NCI-H1105 treated with DMSO at 0.1 percent for 48 hours (cell line): ENCODE measurements at places on chromosomes 12 and 14.

DNA sequence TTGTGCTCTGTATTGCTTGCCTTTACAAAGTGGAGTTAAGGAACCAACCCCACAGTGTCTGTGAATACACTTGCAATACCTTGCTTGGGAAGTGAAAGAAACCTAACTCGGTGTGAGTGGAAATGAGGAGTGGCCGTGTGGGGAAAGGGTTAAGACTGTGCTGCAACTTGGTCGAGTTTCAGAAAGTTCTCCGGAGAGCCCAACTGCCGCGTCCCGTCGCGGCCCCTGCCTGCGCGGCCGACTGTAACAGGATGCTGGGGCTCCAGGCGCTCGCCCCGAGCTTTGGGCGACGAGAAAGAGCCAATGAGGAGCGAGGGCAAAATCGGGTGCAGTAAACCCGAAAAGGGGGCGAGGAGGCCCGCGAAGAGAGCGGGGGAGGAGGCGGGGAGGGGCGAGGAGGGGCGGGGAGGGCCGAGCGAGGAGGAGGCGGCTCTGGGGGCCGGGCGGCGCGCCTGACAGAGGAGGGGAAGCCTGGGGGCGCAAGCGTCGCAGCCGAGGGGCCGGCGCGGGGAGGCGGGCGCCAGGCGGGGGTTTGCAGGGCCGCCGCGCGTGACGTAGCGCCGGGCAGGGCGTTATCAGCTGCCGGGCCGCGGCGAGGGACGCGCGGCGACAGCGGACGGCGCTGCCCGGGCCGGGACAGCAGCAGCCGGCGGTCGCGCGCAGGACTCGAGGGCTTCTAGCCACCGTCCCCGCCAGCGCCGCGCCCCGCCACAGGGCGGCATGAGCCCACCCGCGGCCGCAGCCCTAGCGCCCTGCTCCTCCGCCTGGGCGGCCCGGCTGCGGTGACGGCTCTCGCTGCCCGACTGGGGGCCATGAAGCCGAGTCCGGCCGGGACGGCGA, at the start of gene DACT1:
Gene DACT1 (plus strand): TSS at position 572 of the 840 bp plus-strand sequence. CDS start 241 bp downstream, at position 813.
- DNase-seq = peak; percentile 25

DNA sequence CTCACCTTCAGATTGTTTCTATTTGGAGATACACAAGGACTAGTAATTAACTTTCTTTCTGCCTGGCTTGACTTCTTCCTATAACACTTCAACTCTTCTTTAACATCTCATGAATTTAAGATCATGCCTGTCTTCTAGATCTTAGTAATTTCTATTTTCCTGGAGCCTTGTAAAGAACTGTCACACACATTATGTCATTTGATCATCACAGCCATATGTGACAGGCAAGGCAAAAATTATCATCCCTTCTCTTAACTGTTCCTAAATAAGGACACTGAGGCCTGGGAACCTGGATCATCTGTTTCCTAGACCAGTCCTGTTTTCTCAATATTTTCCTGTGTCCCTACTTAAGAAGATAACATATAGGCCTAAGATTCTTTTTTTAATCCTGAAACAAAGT, 27.2 kb downstream of the NRDE2 start:
- no peak for DNase-seq

GRCh38 chr14:21215879-21216251, 53.4 kb downstream of the HNRNPC start:
- no peak for DNase-seq

GRCh38 chr12:105226219-105226618, 9.8 kb downstream of the APPL2 start:
- no peak for DNase-seq

GRCh38 chr14:100096656-100097055, 31.4 kb downstream of the EVL start:
- no peak for DNase-seq

DNA sequence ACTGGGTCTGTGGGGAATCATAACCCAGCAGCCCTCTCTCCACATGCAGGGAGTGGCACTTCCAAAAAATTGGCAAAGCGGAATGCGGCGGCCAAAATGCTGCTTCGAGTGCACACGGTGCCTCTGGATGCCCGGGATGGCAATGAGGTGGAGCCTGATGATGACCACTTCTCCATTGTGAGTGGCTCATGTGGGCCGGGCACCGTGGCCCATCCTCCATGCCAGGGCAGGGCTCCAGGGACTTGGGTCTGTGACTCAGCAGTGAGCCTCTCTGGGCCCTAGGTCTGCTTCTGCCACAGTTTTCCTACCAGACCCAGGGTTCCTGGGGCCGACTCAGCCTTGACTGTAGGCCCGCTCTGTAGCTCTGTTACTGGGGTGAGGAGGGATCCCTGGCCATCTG, 2.2 kb downstream of the NPFF start:
- DNase-seq = no peak

GRCh38 chr12:103105971-103106597, 148.6 kb downstream of the ASCL1 start:
- DNase-seq = no peak

- DNase-seq = no peak
Observed at GRCh38 chr14:95335071-95335470, 15.4 kb upstream of the CLMN start.

DNA sequence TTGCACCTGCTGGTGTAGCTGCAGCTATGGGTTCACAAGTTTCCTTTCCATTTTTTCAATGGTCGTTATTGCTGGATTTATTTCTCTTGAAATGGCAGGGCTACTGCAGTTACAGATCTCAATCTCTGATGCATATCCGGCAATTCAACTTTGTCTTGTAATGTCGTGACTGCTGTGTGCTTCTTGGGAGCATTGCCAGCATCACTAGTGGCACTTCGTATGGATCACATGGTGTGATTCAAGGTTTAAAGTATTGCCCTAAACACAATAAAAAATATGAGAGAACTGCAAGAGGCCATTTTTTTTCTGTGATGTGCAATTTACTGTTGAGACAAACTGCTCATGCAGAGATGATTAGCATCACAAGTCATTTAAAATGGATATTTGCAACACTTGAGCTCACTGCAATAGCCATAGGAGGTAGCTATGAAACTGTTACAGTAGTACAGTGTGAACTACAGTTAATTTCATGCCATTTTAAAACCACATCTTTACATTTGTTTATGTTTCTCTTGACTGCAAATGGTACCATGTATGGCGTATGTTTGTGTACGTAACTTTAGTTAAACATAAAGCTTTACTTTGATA, 217.4 kb upstream of the PDE3A start:
- peak; percentile 52 for DNase-seq

GRCh38 chr12:94078138-94078723, 70.1 kb upstream of the PLXNC1 start:
- DNase-seq = no peak

DNA sequence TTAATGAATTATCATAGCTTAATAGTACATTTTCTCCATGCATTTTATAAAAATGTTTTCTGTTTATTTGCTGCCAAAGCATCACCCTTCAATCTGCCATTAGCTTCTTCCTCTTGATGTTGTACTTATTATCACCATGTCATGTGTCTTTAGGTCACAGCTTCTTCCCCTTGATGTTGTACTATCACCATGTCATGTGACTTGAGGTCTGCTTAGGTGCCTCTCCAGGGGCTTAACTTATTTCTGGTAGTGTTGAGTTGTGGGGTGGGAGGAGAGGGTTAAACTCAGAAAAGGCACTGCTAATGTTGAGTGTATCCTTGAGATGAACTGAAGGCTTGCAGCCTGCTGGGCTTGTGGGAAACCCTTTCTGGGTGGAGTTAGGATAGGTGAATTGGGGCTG, 87.8 kb downstream of the DAAM1 start:
- no peak for DNase-seq

- DNase-seq = no peak
Observed at GRCh38 chr14:30317729-30318128, 241.2 kb upstream of the G2E3 start.

GRCh38 chr12:57626111-57626920, 6.7 kb downstream of the B4GALNT1 start:
- no peak for DNase-seq

DNA sequence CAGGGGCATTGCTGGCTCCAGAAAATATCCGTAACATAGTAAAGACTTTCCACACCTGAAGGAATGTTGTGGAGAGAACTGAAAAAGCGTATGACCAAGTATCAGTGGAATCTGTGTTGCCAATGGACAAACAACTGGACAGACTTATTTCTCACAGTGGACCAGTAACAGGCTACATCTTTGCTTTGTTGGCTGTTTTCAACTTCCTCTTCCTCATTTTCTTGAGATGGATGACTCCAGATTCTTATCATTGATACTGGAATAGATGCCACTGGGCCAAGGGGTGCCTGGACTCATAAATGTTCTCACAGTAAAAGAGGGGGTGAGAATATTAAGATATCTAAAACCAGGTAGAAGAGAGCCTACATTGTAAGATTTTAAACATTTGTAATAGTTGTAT, 6.4 kb downstream of the GAS2L3 start:
- no peak for DNase-seq

DNA sequence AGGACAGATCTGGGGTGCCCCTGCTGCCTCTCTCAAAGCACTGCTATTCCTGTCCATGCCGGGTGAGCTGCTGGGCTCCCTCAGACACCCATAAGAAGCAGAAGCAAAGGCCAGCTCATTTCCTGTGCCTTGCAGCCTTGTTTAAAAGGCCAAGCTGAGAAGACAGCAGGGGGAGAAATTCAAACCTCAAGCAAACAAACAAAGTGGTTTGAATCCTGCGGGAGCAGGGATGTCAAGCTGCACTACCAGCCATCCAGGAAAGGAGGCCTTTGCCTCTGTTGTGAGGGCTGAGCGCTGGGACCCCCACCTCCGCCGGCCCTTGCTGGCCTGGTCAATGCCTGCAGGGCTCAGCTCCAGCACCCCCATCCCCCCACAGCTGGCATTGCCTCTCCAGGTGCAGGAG, 176.5 kb downstream of the PIWIL1 start:
- no peak for DNase-seq

DNA sequence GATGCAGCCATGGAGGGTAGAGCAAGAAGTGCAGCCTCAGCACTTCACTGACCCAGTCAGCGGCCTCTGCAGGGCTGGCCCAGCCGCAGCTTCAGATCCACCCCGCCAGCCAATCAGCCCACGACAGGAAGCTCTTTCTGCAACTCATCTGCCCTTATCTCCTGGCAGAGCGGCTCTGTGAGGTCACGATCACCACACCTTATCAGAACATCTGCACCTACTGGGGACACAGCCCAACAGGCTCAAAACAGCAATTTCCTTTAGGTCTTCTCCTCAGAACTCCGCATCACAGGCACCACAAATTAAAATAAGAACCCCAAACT, 287.3 kb downstream of the BCL11B start:
- DNase-seq = no peak

DNA sequence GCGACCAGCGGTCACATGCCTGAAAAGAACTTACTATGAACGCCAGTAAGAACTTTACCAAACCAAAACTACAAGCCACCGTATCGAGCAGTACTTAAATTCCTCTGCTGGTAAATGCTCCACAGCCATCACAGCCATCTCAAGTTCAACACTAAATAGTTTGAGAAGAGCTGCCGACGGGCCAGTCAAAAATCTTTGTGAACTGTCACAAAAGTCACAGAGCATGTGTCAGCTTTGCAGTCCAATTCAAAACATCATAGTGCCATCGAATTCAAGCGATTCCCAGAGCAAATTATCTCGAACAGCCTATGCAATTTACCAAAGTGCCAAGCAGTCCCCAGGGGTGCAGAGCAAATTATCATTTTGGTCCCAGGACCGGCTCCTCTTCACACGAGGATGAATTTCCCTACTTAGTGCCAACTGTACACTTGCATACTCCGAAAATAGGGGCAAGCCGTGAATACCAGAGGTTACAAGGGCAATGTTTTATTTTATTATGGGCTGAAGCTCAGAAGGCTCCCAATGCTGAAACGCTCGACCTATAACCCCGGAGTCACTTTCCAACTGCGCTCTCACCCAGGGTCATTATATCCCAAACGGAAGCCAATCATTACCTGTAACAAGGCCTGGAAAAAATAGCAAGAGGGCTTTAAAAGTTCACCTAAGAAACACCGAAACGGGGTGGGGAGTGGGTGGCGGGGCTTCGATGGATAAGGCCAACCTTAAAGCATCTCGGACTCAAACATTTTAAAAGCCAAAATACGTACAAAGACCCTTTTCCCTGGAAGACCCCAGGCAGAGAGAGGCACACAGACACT, 1.1 kb downstream of the LRP6 start:
- DNase-seq = peak; percentile 50

- DNase-seq = no peak
Observed at GRCh38 chr12:90229407-90230170, 521.0 kb upstream of the ATP2B1 start.

GRCh38 chr12:30755395-30755762, 628 bp upstream of the CAPRIN2 start:
- DNase-seq = no peak

- no peak for DNase-seq
Observed at GRCh38 chr14:83860631-83861155, 1669.3 kb upstream of the FLRT2 start.

DNA sequence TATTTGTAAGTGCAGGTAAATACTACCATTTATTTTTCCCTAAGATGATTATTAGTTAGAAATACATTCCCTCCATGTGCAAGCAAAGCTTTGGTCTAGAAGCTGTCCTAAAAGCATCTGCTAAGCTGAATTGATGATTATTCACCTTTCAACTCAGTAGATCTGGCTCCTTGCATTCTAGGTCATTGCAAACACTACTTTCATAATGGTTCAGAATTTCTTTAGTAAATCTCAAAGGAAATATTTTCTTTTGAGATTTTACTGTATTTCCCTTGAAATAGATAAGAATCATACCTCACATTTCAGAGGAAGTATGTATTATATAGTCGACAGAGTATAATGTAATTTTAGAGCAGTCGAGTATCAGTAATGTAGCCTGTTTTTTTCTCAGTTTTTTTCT, 2.4 kb downstream of the ETNK1 start:
- no peak for DNase-seq

DNA sequence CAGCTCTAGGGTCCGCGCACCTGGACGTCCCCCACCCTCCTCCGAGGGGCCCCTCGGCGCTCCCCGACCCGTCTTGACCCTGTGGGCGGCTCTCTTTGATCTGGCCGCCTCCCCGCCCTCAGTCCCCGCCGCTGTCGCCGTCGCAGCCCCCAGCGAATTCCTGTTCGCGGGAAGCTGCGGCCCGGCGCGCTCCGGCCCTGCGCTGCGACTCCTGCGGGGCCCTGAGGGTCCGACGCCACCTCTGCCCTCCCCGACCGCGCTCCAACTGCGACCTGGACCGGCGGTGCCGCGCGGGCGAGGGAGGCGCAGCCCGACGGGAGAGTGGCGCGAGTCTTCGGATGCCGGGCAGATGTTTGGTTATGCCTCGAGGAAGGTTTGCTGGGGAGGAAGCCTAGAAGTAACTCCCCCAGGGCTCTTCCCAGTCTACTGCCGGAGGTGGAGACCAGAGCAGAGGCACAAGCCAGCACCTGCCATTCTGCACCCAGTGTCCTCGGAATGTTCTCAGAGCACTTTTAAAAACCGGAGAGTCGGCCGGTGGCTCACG, 440 bp upstream of the ISM2 start:
- no peak for DNase-seq

DNA sequence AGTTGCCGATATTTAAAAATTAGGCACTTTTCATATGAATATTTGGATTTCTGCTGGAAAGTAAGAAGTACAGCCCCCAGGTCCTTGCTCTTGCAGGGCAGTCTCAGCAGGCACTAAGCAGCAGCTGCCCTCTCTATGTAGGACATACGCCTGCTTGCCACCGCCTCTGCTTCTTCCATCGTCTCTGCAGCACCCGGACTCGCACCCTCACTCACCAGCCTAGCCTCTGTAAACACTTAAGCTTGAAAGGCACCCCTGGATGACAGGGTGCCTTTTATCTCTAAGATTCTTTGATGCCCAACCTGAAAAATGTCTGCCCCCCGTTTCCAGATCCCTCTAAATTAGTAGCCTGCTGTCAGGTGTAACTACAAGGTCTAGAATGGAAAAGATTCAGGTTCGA, 19.0 kb downstream of the OTUB2 start:
- no peak for DNase-seq
